HS-5 (cell line): ENCODE measurements at places on chromosomes 4 and X.

DNA sequence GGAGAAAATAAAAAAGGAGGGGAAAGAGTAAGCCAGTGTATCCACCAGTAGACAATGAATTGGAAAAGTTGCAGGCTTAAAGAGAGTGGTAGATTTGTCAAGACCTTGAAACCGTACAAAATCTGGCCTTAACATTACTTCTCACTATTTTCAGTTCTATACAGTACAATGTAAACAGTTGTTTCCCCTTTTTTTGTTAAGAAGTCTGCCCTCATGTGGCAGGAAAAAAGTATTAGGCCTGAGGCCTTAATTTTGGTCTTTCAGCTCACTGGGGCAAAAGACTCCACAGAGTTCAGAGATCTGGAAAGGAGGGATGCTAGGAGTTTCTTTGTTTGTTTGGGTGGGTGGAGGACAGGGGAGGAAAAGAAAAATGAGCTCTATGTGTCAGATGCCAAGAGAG lies 92.8 kb upstream of the CCDC160 start:
- DNase-seq = no peak

- DNase-seq = no peak
Measured at GRCh38 chr4:26804925-26805324, 55.7 kb upstream of the STIM2 start.

- DNase-seq = no peak
Measured at GRCh38 chrX:7266288-7266687, 118.3 kb upstream of the PUDP start.

DNA sequence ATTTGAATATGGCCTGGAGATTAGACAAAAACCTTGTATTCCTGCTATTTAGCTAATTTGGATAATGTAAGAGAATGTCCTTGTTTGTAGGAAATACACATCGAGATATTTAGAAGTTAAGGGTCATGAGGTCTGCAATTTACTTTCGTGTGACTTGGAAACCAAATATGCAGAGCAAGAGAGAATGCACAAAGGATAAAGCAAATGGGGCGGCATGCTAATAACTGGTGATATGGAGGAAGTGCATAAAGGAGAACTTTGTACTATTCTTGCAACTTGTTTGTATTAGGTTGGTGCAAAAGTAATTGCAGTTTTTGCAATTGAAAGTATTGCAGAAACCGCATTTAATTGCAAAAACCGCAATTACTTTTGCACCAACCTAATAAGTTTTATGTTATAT lies 7.2 kb upstream of the CXCR3 start:
- DNase-seq = no peak

GRCh38 chrX:46381630-46382029 lies 163.6 kb downstream of the ZNF674 start:
- no peak for DNase-seq

DNA sequence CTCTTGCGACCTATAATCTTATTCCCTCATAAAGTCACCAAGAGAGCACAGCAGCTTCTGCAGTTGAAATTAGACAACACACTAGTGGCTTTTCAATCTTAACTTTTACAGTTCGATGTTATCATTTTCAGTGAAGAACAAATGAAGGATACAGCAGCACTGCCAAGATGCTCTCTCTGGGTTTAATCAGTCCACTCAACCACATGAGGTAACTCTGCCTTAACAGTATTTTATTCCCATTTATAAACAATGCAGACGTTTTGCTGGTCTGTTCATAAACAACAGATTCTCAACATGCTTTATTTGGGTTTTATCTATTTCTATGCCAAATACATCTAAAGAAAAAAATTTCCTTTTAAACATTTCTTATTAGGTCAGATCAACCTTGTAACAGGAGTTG lies 646.0 kb upstream of the FAM241A start:
- DNase-seq = no peak

DNA sequence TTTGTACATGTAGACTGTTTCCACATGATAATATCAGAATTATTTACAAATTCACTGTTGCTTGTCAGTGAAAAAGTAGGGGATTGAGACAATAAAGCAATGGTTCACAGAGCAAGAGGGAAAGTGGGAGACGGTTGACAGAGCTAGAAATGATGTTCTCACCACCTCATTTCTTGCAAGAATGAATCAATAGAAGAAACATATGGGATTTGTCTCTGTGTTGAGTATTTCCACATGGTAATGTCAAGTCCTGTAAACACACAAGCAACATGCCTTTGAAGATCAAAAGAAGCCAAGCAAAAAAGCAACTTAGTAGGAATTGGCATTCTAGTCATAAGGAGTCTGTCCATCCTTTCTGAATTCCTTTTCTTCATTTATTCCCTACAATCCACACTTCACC lies 1806.6 kb upstream of the AGA start:
- no peak for DNase-seq

DNA sequence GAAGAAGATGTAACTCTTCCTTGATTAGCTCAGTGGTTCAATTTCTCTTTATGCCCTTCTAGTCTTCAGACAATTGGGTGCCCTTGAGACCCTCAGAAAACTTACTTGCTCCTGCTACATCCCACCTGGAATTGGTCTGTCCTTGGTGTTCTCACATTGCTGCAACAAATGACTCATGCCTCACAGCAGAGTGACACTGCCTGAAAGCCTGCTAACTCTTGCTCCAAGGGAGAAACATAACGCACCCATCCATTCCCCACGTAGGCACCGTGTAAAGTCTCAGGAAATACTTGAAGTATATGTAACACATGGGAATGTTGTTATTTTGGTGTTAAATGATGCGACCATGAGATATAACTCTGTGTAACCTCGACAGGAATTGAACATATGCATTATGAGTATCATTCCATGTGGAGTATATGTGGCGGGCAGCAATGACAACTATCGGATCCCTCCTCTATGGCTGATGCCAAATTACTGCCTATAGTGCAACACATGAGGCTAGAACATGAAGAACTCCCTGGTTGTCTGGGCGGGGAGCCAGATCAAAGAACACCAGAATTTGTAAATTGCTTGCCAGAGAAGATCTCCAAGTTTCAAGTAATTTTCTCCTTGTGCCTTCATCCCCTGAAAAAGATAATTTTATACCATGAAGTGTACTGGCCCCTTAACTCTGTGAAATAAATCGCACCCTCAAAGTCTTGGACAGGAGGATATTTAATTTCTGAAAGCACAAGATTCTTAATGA lies 231.3 kb upstream of the STK26 start:
- no peak for DNase-seq

DNA sequence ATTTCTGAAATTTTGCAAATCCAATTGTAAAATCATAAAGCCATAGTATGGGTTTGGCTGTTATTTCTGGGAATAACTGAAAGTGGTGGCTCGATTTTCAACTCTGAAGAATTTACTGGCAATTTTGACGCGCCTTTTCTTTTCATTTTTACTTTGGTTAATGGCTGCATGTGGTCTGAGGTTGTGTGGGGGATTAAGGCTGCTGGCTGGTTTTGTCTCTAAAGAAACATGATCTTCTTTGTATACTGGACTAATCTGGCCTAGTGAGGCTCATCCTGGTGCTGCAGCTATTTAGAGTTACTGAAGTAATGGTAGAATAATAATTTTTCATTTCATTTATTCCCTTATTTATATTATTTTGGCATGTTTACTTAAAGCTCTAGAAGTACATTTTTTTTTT lies 164.0 kb downstream of the RNF150 start:
- DNase-seq = no peak

GRCh38 chr4:19171832-19172231 lies 1079.9 kb upstream of the SLIT2 start:
- DNase-seq = no peak

DNA sequence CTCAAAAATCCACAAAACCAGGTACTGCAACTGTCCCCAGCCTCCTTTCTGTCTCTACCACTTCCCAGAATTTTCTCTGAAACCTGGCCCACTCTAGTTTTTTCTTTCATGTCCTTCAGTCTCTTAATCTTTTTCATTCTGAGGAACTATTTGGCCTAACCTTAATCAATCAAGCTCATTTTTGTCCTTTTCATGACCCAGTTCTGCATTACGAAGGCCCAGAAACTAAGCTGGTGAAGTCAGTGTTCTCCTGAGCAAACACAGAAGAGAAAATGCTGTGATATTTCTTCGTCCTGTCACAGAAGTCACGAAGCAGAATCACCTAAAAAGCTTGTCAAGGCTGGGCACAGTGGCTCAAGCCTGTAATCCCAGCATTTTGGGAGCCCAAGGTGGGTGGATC lies 131.7 kb upstream of the EDNRA start:
- no peak for DNase-seq

- no peak for DNase-seq
Measured at GRCh38 chrX:66022632-66023384, 17.1 kb downstream of the VSIG4 start.
